Lower leg skin (tissue), 4 donors: ENCODE measurements at places on chromosomes 4 and X.

DNA sequence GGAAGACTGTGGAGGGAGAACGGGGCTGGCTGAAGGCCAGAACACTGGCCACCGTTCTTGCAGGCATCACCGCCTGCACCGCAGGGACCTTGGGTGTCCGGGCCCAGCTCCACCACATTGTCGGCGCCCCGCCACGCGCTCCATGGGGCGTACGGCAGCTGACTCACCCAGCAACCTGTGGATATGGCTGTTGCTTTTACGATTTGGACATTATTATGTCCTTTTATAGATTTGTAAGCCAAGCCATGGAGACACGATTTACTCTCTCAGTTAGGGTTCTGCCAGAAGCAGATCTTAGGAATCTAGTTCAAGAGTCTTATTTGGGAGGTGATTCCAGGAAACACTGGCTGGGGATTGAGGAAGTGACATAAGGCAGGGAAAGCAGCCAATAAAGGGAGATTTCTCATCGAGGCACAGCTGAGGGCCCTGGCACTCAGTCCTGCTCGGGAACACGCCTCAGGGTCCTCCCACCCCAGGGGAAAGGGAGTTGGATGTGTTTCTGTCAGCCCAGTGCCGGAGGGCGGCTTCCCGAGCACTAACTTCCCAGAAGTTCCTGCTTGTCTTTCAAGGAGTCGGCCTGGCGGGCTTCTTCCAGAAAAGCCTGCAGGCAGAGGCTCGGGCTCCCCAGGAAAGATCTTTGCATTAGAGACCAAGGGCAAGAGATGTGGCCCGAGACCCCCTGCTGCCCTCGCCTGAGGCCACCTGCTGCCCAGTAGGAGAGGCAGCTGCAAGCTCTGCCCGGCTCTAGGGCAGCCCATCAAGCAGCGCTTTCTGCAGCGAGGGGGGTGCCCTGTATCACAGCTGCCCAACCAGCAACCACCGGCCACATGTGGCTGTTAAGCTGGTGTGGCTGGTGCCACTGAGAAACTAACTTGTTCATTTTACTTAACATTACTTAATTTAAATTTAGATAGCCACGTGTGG lies 52.9 kb downstream of the CRMP1 start:
- DNase-seq: no peak

GRCh38 chrX:12138361-12139313 lies at the start of gene FRMPD4:
Gene FRMPD4, plus strand, starts transcription at chrX:12138473. Its CDS starts 499 bp downstream, at chrX:12138972.
- DNase-seq: no peak

GRCh38 chr4:15004739-15005301 lies 2.5 kb downstream of the CPEB2 start:
- DNase-seq: peak; percentile 96

- no peak for DNase-seq
Measured at GRCh38 chr4:147969573-147970385, 237.9 kb downstream of the ARHGAP10 start.

DNA sequence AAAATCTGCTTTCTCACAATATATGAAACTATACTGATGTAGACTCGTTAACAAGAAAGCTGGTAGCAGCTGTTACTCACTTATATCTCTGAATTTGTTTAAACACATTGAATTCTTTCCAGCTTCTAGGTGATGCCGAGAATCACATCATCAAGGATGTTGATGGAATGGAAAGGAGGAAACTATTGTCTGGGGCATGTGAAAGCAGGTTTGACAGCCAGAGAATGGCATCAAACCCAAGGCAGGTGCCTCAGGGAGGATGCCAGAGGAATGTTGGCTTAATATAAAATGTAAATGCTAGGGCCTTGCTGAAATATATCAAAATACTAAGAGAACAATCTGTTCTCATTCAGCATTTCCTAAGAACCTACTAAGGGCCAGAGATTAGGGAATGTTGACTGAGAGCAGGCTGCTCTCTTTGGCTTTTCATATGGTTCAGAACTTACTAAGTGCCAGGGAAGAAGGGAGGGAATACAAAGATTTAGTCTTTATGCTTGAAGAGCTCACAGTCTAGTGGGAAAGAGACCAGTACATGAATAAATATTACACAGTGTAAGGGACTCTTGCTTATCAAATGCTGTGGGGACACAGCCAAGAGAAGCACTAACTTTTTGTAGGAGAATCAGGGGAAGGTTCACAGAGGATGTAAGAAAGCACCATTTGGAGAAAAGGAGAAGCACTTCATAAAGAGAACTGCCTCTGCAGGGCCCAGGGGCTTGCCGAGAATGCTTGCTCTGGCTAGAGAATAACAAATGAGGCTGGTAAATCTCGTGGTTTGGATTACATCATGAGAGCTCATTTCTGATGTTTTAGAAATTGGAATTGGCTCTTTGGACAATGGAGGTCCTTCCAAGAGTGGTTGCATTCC lies 14.7 kb downstream of the SLIT2 start:
- no peak for DNase-seq

DNA sequence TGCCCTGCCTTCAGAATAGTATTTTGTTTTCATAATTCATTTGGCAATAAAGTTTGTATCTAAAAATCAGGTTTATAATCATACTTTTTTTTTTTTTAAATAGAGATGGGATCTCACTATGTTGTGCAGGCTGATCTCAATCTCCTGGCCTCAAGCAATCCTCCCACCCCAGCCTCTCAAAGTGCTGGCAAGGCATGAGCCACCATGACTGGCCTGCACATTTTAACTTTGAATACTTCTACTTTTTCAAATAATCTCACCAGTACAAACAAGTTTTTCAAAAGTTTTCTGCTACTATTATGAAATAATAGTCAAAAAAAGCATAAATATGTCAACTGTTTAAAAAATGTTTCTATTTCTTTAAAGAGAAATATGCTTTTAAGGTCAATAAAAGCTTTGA lies 69.6 kb upstream of the GPR34 start:
- DNase-seq: no peak

DNA sequence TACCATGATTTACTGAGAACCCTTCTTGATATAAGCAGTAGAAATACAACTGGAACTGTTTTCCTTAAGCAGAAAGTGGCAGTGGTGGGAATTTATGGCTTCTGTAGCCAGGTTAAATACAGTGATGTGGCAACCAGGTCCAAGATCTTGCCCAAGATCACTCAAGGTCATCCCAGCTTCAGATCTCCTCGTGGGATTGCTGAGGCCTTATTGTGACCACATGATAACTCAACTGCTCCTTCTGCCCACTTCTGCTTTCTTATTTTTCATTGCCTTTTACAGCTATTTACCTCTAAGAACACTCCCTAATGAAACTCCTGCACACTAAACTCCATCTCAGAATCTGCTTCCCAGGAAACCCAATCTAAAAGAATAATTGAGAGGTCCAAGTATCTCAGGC lies 12.4 kb upstream of the CYBB start:
- DNase-seq: no peak

DNA sequence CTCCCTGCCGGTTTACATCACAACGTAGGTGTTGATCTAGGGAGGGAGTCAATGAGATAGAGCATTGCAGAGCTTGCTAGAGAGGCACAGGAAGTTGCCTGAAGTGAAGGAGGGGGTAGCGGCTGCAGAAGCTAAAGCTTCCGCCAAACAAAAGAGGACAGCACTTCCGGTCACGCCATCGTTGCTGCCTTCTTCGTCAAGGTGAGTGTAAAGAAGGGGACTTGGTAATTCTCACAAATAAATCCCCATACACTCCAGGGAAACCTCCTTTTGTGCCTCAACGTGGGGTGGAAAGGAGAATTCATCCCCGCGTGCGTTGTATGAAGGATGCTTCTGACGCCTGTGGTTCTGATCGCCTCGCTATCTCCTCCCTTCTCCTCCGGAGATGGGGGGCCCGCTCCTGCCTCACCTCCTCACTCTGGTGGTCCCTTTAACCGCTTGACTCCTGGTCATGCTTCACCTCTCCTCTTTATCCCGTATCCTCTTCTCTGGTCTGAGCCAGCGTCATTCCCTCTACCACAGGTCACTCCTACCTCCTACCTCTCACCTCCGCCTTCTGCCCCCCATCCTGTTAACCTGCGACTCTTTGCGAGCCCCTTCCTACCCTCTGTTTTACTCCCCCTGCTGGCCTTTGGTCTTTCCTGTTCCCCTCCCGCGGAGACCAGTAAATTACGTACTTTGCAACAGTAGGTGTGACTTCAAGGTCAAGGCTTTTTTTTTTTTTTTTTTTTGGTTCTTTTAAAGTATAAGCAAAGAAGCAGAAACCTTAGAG lies 59.9 kb downstream of the GSPT2 start:
- DNase-seq: no peak

DNA sequence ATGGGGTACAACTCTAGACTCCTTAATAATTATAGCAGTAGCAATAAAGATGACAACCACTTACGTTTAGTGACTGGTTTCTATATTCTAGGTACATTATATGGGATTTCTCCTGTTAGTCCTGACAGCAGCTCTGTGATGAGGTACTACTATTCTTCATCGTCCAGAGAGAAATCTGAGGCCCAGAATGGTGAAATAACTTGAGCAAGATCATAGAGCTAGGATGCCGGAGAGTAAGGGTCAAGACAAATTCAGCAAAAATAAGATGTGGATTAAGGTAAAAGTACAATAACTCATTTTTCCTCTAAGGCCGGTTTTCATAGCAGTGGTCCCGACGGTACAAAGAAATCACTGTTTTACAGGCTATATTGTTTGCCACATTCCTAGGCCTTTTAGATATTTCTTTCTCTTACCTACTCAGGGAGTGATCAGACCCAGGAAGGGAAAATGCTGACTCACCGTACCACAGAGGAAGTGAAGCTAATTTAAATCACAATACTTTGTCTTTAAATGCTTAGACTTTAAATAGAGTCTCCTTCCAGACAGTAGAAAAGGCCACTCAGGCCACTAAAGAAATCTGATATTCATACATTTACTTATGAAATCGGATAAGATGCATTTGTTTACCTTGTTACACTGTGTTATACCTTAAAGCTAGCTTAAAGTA lies 2023.0 kb upstream of the AGA start:
- DNase-seq: no peak

DNA sequence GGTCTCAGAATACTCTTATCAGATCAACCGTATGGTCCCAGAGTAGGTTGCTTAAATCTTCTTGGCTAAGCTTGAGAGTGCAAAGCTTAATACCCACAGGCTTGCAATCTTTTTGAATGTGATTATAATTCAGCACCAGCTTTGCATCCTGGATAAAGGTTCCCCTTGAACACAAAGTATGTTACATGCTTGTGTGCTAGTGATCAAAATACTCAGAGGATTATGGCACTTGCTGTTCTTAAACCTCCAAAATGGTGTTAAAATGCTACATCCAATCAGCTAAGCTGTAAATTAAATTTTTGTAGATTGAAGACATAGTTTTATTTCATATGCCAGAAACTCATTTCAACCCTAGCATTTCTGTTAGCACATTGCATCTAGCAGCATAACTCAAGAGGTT lies 812.2 kb upstream of the TENM3 start:
- no peak for DNase-seq

- DNase-seq: no peak
Measured at GRCh38 chr4:169184236-169184635, 86.5 kb downstream of the SH3RF1 start.

DNA sequence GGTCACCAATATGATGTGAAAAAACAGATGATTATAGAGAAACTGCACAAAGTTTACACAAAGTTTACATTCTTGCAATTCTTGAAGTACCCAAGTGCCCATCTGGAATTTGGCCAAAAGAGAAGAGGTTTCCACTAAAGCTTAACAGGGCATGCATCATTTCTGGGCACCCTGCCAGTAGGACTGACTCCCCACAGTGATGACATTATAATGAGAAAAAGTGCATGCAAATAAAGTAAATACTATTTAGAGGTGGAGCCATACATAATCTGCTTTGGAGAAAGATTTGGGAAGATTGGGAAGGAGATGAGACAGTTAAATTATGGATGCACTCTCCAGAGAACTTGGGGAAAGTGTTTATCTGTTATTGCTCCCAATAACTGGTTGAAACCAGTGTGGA lies 93.7 kb upstream of the TRPC3 start:
- DNase-seq: no peak

DNA sequence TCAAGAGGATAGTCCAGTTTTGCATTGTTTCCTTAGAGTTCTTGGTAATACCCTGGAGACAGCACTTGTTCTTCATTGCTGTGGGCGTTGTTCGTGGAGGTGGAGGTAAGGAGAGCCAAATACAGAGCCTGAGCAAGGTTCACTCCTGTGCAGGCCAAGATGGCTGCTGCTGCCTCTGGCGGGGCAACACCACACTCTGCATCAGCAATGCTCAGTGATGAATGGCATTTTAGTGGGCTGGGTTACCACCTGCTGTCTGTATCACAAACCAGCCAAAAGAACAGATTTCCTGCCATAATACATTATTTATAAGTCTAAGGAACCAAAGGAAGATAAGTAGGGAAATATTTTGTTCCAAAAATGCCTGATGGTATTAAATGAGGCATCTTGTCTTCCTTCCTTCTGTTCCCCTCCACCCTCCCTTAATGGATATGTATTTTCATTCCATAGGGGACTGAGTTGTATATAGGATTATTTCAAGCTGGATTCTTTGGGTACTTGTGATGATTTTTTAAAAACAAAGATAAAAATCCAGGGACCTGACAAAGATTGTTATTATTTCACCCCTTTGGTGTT lies 61.6 kb upstream of the LIMCH1 start:
- DNase-seq: no peak
